ENCODE measurements at places on chromosomes 1 and 21.

DNA sequence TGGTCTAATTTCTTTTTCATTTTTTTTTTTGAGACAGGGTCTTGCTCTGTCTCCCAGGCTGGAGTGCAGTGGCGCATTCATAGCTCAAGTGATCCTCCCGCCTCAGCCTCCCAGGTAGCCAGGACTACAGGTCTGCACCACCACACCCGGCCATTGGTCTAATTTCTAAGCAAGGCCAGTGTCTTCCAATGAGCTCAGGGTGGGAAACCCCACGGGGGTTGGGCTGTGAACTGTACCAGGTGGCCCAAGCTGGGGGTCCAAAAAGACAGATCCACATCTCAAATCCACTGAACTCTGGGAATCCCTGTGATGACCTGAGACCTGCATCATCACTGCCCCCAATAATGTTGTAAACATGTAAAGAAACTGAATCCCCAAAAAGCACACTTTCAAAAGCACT lies 79.5 kb downstream of the BCAR3 start:
- no peak for DNase-seq

GRCh38 chr1:222136869-222137268 lies 395.0 kb upstream of the DUSP10 start:
- no peak for DNase-seq

- no peak for DNase-seq
Observed at GRCh38 chr1:154935749-154936554, 567 bp downstream of the PMVK start.

- DNase-seq = no peak
Observed at GRCh38 chr1:199102239-199102638, 463.4 kb downstream of the PTPRC start.

DNA sequence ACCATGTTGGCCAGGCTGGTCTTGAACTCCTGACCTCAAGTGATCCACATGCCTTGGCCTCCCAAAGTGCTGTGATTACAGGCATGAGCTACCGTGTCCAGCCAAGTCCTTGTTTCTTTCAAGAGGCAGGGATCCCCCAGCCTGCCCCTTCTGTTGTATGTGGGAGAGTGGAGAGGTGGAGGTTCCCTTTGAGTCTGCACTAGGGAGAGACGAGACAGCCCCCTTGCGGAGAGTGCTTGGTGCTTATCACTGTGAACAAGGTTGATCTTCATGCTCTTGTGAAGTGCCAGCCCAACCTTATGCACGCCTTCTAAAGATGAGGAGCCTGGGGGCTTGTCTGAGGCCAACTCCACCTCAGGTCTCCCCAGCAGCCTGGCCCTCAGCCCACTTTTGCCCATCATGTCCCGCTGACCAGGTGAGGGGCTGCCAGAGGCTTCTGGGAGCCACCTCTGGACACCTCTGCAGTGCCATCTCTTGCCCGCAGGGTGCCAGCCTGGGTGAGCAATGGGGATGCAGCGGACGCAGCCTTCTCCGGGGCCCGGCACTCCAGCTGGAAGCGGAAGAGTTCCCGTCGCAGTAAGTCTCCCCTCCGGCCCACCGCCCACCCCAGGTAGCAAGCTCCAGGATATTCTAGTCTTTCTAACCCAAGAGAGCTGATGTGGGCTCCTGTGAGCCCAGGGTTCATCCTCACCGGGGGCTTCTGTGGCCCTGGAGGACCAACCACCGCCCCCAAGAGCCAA lies 62.3 kb downstream of the ARHGEF10L start:
- DNase-seq = no peak
